ENCODE measurements at places on chromosomes 11 and 22.

GRCh38 chr11:45798793-45799441 is 6.0 kb upstream of the SLC35C1 start:
- DNase-seq = no peak

DNA sequence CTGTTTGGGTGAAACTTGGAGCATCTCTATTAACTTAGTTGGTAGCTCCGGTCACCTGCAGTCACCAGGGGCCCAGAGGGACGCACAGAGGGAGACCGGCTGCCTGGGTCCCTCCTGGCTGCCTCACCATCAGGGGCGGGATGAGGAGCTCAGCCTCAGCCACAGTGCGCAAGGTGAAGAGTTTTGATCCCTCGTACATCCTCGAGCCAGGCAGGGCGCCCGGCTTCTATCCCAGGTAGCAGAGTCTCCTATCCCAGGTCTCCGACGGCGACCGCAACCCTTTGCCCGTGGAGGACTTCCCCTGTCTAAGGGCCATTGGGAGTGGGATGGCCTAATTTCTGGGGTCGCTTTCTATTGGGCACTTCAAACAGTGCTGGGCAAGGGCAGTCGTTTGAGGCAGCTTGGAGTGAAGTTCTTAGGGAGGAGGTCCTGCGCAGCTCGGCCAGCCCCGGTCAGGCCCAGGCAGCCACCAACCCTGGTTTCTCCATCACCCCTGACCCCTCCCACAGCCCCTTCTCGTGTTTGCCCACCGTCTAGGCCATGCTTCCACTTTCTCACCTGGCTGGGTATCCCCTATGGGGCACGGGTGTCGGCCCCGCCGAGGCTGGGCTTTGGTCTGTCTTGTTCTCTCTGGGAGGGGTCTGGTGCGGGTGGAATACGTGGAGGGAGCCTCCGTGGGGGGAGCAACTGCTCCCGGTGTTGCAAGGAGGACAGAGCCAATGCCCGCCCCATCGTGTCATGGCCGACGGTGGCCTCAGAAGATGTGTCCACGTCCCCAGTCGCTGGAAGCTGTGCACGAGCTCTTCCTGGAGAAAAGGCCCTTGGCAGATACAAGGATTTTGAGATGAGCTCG is 3.6 kb upstream of the MRGPRG start:
- no peak for DNase-seq

DNA sequence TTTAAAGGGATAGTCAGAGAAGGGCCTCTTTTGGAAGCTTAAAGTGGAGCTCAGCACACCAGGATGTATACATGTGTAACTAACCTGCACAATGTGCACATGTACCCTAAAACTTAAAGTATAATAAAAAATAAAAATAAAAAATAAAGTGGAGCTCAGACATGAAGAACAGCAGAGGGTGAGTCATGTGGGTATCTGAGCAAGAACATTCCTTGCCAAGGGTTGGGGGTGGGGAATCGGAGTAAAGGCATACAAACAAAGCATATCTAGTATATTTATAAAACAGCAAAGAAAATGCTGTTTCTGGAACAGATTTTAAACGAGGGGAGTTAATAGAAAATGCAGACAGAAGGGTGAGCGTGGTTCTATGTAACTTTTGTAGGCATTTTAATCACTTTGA is 562.6 kb upstream of the ANO3 start:
- no peak for DNase-seq

- no peak for DNase-seq
Measured at GRCh38 chr22:46612341-46612903, 7.8 kb upstream of the GRAMD4 start.

GRCh38 chr11:109378034-109378433 is 44.0 kb upstream of the C11orf87 start:
- DNase-seq = no peak

DNA sequence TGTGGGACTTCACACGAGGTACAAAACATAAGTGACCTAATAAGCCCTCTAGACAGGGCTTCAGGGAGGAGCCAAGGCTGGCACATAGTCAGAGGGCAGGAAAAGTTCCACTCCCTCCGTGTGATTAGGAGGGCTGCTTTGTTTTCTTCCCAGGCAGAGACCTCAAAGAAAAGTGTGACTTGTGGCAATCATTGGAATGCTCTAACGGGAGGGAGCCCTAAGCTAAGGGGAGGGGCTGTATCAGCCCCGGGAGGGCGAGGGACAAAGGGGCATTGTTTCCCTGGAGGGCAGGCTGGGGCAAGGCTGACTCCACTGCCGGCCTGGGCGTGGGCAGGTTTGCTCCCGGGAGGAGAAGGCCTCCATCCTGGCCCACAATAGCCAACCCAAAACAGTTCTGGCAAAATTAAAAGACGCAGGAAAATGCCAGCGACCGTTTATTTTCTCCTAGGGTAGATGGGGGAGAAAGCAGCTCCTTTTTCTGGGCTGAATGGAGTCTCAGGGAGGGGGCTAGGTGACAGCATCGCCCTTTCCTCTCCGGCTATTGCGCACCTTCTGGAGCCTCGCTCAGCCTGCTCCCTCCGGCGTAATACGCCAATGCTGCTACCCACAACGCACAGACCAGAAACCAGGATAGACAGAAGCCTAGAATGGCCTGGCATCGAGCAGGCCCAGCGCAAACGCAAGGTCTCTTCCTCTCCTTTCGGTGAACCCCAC is 60.2 kb downstream of the ENDOD1 start:
- no peak for DNase-seq

- DNase-seq = no peak
Measured at GRCh38 chr11:17927041-17927440, 85.8 kb downstream of the SERGEF start.

- DNase-seq = no peak
Measured at GRCh38 chr22:21919526-21920307, 32.9 kb downstream of the PPM1F start.

DNA sequence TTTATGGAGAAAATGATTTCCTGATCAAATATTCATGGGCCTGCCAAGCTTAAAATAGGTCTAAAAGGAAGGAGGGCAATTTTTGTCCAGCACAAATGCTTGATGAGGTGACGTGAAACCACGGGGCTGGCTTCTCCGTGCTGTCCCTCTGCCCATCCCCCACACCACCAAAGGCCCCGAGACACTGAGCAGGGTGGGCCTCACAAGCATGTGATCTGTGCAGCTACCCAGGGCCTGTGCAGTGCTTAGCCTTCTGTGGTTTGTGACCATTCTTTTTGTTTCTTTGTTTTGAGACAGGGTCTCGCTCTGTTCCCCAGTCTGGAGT is 94.8 kb upstream of the RTL6 start:
- DNase-seq = no peak

DNA sequence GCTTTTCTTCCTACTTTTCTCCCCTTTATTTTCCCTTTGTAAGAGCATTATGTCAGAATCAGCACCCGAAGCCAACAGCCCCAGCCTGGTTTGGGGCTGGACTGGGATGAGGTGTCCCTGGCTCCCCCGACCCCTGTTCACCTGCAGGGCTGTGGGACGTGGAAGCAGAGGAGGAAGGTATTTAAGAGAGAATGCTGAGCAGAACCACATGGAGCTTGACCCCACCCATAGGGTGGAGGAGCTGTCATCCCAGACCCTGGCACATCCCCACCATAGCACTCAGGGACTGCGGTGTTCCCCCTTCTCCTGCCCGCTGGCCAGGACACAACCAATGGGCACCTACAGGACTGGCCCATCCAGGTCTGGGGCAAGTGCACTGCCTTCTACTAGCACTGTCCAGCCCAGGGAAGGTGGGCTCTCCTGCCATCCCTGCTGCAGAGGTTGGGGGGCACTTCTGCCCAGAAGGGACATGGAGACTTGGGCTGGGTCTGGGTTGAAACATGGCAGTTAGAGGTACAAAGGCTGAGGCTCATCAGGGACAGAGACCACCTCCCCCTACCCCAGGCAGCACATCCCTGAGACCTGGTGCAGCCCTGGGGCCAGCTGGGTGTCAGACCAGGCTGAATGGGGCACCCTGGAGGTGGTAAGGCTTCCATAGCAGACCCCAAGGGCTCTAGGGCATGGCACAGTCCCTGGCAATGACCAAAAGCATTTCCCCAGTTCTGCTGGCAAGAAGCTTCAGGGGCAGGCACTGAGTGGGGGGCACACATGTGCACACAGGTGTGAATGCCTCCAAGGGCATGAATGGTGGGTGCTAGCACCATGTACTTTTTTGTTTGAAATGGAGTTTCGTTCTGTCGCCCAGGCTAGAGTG is 19.7 kb downstream of the TANGO2 start:
- no peak for DNase-seq

GRCh38 chr22:50710221-50710620 is 27.8 kb upstream of the ACR start:
- DNase-seq = no peak

- DNase-seq = no peak
Measured at GRCh38 chr11:78767027-78767932, 192.6 kb upstream of the NARS2 start.

GRCh38 chr11:57482782-57483561 is 22.6 kb downstream of the RTN4RL2 start:
- peak; percentile 83 for DNase-seq

- peak; percentile 59 for DNase-seq
Measured at GRCh38 chr11:108224911-108225786, 2.3 kb downstream of the ATM start.

- peak; percentile 58 for DNase-seq
Measured at GRCh38 chr22:37330200-37331033, 48.1 kb downstream of the CYTH4 start.

- DNase-seq = no peak
Measured at GRCh38 chr11:91527380-91528030, 697.1 kb upstream of the FAT3 start.

DNA sequence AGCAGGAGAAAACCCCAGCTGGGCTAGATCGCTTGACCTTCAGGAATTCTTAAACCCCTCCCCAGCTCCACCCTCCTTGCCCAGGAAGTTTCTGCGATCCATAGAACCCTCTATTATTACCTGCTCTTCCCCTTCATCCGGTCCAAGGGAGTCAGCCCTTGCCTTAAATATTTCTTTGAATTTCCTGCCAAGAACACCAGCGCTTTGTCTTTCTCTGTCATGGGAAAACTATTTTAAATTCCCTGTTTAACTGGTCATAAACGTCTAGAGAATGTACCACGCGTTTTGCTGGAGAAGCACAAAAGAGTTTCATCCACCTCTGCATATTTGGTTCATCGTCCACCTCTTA is 496 bp upstream of the TRAF6 start:
- DNase-seq = no peak

- DNase-seq = no peak
Measured at GRCh38 chr11:24679821-24680351, 183.0 kb downstream of the LUZP2 start.

DNA sequence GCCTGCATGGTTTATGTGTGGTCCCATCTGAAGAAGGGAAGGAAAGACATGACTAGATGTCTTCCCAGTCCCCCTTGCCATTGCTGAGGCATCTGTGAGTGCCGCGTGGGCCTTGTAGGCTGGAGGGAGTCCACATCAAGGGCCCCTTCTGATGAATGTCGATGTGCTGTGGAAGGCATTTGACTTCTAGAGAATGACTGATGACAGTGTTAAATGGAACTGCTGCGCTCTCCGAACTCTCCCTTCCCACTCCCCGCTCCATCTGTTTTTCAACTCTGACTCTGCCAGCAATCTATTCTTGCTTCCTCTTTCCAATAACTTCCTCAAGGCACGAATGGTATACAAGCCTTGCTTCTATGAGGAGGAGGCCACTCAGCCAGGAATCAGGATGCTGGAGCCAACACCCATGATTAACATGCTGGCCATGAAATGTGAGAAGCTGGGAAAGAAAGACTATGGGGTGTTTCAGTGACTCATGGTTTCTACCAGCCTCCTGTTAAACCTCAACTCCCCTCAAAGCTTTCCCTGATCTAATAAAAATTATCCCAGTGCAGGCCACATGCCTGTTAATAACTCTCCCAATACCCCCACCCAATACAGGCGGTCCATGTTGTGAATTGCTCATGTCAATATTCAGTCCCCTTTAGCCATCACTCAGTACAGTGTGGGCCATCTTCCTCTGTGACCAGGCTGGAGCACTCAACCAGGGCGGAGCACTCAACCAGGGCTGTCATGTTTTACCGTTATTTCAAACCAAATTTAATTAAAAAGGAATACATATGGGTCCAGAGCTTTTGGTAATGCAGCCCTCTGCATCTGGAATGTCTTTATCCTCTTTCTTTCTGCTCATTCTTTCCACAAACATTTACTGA is 46.4 kb upstream of the TBCEL start:
- DNase-seq = no peak

- no peak for DNase-seq
Measured at GRCh38 chr11:75765116-75765515, 3.5 kb upstream of the DGAT2 start.

DNA sequence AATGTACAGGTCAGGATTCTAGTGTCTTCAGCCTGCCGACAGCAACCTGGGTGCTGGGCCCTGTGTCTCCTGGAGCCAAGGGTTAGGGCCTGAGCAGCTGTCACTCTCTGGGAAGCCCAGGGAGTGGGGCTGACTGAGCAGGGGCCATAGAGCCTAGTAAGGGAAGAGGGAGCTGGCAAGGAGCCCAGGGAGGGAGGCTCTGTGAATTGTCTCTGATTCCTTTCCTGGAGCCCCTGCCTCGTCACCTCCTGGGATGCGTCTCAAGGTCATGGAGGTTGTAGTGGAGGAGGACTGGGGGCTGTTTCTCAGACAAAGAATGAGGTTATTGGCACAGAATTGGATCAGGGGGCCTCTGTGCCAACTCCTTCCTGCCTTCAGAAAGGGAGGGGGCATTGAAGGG is 11.8 kb downstream of the SOX10 start:
- no peak for DNase-seq

- DNase-seq = no peak
Measured at GRCh38 chr22:40258501-40258915, 80.8 kb downstream of the TNRC6B start.

- DNase-seq = no peak
Measured at GRCh38 chr11:12529041-12529440, 145.2 kb upstream of the TEAD1 start.

- no peak for DNase-seq
Measured at GRCh38 chr22:40567106-40567505, 69.4 kb downstream of the MRTFA start.

DNA sequence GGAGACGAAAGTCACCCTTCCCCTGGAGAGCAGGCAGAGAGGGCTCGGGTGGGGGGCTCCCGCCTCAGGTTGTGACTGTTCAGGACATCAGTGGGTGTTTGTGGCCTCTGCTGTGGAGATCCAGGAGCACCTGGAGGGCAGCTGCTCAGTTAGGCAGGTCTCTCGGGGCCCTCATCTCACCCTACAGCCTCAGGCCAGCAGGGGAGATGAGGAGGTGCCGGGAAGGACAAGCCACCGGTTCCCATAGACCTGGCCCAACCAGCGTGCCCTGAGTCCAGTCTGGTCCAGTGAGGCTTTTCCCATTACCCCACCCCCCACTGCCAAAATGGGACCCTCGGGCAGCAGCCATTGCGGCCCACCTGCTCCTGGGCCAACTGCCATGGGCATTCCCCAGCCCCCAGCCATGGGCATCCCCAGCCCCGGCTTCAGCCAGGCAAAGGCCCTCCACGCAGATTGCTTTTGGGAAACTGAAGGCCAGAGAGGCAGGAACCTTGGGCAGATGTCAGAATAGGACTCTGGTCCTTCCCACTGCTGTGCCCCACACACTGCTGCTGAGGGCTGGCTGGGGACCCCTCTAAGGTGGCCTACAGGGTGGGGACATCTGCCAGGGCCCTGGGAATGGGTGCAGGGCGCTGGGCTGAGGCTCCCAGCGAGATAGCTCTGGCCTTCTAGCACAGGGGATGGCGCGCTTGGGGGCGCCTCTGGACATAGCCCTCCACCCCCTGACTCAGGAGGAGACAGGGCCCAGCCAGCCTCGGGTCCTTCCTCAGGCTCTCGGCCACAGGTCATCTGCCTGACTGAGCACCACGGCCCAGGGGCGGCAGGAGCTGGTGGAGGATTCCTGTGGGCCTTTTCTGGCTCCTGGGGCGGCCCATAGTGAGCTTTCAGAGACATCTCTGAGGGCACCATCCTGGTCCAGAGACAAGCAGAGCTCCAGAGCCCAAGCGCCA is 4.8 kb downstream of the PIM3 start:
- DNase-seq = peak; percentile 48

GRCh38 chr11:123616505-123617198 is 37.8 kb downstream of the SCN3B start:
- no peak for DNase-seq
